ENCODE measurements at places on chromosomes 16 and 17.

DNA sequence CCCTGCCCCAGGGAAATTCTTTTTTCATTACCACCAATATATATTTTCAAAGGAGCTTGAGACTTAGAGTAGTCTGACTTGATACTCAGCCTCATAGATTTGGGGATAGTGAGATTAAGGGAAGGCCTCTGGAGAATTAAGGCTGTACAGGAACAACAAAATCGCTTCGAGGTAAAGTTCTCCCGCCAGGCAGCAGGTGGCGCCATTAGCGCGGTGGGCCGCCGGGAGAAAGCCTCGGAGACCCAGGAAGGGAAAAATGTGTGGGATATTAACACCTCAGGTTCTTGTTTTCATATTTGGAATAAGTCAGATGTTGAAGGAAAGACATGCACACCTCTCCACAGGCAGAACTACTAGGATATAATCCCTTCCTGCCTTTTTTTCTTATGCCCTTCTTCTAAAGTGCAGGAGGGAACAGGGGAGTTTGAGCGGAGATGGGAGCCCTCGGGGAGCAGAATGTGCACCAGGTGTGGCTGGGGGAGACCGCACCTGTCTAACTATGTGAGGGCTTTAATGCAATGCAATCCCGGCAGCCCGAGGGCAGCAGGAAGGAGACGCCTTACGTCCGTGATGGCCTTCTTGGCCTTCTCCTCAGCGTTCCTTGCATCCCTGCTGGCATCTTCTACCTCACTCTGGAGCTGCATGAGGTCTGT is 25.9 kb downstream of the MYH3 start:
- DNase-seq: peak; percentile 35

- no peak for DNase-seq
Observed at GRCh38 chr17:73787076-73788059, 143.1 kb upstream of the SDK2 start.

GRCh38 chr17:50093246-50093645 is 1.9 kb upstream of the PDK2 start:
- no peak for DNase-seq

DNA sequence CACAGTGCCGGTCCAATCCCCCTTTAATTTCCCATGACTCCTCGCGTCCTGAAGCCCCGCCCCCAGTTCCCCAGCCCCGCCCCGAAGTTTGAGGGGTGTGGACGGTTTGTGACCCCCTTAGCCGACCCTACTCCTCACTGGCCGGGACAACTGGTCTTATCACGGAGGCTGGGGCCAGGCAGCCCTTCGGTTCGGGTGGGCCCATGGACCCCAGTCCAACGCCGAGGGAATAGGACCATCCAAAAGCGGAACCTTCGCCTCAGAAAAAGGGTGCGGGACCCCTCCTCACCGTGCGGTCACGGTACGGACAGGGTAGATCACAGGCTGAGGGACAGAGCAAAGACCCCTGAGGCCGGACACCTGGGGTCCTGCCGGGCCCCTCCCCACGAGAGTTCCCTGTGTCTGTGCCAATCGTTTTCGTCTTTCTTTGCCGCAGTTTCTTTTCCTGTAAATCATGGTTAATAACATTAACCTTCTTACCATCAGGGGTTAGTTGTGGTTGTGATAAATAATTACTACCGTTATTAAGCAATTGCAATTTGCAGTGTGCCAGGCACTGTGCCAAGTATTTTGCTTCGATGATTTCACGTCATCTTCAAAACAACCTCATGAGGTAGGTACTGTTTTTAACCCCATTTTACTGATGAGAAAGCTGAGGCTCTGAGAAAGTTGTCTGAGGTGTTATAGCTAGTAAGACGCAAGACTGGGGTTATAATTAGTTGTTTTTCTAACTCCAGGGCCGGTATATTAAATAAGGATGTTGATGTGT is 543 bp downstream of the TMUB2 start:
- no peak for DNase-seq

DNA sequence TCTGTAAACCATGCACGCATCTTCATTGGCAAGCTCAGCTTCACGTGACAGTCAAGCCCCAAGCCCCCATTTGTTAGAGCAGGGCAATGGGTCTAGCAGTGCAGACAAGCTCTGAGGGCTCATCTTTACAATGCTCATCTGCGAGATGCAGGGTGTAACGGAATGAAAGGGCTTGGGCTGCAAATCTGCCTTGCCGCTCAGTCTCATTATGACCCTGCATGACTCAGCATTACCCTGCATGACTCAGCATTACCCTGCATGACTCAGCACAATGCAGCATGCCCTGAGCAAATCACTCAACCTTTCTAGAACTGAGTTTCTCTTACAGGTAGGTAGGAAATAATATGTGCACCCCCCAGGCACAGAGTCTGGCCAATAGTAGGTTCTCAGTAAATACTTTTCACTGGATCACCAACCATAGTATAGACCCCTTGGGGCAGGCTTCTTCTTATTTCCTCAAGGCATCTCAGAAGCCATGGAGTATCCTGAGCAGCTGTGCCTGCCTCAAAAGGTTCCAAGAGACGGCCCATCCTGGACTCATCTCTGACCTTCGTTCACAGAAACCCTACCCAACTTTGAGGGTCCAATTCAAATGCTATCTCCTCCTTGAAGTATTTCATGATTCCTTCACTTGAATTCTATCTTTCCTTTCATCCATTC is 391.3 kb upstream of the CDH5 start:
- peak; percentile 25 for DNase-seq

Measured in activated T-cell treated with anti-CD3 and anti-CD28 coated beads, Interleukin-2, amount 50 U/mL, for 48 hours (primary cell).